ENCODE measurements at places on chromosomes 2 and 18. TPM values are rescaled to one million over a fixed set of nuclear protein-coding genes. Genes with fewer than 3 reads are reported as not detected.

ALKAL2 gene
- total RNA-seq, result not detected

MCM6 gene
- 4.2 TPM for total RNA-seq

SMAD4 gene
- 163 TPM for total RNA-seq

UGT1A3 gene
- 0.16 TPM for total RNA-seq

COL4A3 gene
- 1.9 TPM for total RNA-seq

LYG2 gene
- total RNA-seq, result not detected

GRCh38 chr18:24006712-24007313, 7.7 kb upstream of the TTC39C start:
- no peak for DNase-seq

DNA sequence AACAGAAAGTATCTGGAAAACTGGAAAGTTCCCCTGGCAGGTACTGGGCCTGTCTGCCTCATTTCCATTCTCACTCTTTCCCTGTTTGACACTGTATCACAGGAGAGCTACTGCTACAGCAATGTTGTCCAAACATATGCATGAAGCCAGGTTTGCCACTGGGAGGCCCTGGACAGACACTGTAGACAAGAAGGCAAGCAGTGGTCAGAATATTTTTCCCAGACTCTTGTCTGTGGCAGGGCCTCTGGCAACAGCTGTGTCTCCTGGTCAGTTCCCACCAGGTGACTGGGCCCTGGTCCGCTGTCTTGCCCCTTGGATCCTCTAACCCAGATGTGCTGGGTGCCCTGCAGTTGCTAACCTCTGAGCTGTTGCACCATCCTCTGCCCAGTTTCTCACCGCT, 178.9 kb upstream of the FANCL start:
- DNase-seq, result no peak

DNA sequence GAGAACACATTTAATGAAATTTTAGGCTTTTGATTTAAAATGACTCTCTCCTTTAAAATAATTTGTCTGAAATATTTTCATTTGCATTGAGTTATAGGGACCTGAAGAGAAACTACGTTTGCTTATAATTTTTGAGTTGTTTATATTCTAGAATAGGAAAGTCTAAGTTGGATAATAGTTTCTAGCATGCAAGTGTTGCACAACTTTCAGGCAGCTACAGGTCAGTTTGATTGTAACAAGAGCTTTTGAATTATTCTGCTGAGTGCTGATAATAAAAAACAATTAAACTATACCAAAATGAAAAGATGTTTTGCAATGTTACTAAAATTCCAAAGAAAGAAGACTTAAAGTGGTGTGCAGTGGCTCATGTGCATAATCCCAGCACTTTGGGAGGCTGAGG, 71.0 kb downstream of the PDE1A start:
- DNase-seq, result no peak

GRCh38 chr2:71586471-71586870, 133.1 kb downstream of the DYSF start:
- no peak for DNase-seq

DNA sequence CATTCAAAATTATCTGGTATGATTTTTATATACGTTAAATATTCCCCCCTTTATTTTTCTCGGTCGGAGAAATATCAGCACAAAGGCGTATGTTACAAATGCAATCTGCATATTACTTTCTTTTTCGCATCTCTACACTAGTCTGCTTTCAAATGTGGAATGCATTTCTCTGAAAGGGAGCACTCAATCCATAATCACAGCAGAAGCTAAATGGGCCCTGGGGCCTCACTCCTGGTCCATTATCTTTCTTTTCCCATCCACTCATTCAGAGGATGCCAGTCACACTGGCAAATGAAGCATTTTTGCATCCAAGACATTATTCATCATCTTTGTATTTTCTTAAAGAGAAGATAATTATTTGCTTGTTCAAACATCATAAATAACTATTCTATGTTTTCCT, 295.2 kb upstream of the LRP1B start:
- DNase-seq, result no peak

DNA sequence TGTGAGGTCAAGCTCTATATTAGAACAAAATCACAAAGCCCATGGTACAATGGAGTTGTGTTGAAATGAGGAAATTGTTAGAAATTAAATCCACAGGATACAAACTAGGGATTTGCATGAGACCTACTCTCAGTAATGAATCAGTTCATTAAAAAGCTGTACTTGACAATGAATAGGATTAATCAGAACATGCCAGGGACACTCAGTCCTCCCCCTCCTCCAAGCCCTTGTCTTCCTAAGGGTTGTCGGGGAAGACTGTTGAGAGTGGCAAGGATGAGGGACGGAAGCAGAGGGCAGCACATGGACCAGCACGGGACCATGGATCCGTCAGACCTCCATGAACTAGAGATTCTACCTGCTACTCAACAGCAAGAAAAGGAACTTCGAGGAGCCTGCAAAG, 39.8 kb downstream of the SPRED2 start:
- DNase-seq, result no peak

DNA sequence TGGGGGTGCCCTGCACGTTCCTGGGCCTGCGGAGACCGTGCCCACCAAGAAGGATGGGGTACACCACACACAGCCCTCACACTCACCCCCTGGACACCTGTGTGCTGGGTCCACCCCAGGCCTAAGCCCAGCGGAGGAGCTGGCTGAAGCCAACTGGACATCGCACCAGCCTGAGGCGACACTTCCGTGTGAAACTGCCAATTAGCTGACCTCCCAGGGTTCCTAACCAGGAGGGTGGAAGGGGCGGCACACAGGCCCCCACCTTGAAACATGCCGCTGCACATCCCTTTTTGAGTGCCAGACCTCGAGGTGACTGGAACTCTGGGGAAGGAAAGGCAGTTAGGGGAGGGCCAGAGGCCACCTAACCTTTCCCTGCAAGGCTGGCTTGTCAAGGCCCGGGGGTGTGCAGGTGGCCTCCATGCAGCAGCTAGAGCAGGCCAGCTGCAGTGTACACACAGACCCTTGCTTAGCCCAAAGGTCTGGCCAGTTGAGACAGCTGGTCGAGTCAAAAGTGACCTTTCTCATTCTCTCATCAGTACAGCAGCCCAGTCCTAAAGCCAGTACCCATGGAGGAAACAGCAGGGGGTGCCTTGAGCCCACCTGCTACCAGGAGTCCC, 4.5 kb downstream of the STK25 start:
- no peak for DNase-seq

DNA sequence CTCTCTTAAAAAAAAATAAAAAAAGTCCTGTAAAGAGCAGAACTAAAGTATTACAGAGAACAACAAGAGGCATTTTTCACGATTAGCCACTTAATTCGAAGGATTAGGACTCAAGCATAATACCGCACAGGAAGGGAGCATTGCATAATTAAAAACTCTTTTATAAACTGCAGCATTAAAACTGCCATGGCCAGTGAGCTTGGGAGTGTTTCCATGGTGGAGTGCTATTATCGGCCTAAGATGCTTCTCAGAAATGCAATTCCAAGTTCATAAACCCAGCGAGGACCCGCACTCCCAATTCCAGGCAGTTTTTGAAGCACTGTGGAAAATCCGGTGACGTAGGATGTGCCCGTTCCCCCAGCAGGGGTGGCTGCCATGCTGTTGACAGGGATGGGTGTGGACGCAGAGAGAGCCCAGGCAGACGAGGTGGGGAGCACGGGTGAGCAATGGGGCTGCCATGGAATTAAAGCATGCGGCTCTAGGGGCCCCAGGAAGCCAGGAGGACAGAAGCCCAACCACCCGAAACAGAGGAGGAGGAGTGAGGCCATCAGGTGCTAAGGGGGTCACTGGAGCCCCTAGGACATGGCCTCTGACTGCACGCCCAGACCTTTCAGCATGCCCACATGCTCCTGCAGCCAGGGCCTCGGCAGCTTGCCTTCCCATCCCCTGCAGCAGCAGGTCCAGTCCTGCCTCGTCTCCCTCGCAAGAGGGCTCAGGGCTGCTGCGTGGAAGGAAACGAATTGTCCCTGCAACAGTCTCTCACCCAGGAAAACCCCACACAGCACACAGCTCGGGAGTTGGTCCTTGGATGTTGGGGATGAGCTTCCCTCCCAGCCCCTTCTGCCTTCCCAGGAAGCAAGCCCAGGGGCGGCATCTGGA, 233.4 kb downstream of the NDUFA10 start:
- DNase-seq, result no peak

DNA sequence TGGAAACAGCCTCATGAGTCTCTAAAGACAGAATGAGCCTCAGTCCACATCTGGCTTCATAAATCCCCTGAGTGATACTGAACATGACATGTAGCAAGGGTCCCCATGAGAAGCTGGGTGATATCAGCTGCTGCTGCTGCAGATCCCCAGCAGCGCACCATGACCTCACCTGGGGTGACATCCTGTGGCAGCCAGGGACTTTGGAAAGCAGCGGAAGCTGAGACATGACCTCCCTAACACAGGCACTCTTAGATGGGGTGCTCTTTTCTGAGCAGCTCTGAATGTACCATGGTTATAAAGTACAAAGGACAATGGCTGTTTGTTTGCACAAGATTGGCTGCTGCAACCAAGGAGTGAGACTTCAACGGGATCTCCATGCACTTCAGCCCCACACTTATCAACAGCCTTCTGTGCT, 74.7 kb upstream of the TMEM200C start:
- no peak for DNase-seq

GRCh38 chr2:156349605-156350004, 17.1 kb upstream of the NR4A2 start:
- no peak for DNase-seq

- no peak for DNase-seq
These were observed 20.3 kb upstream of the LAPTM4A start for GRCh38 chr2:20071397-20072383.

DNA sequence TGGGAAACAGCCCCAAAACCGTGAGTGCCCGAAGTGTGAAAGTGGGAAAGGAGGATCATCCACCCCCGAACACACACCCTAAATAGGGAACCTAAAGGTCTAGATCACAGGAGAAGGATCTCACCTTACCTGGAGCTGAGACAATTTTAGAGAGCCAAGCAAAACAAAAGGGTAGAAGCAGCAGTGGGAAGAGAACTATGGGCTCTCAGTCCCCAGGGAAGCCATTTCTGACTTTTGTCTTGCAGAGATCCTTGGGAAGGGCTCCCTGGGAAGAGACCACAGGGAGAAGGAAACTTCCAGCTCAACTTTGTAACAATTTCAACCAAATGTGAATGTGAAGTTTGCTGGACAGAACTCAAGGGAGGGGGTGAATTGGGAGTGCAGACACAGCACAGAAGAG, 110.6 kb downstream of the WDPCP start:
- no peak for DNase-seq

GRCh38 chr18:25282896-25283703, 68.9 kb downstream of the ZNF521 start:
- DNase-seq, result no peak

All from gastrocnemius medialis (tissue), 4 donors.